ENCODE measurements at places on chromosomes 1 and 21.

DNA sequence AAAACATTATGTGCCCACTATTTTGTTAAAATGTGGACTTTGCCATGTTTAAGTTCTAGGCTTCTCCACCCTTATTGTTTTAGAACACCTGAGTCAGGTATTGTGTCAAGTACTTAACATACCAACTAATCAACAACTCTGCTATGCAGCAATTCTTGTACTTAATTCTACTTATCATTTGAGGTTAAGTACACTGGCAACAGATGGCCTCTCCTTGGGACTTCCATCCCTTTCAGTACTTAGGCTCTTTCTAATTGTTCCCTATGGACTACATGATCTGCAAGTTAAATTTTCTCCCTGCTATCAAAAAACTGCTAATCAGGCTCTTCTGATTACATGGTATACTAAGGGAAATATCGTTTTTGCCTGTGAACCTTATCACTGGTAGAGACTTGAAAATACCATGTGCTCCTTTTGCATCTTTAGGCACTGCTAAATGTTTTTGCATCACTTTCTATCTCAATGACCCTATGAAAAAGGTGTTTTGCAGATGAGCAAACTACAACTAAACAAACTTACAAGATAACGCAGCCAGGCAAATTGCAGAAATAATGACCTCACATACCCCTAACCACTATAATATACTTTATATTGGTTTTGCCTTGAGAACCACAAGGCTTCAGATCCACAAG lies 18.9 kb downstream of the SFPQ start:
- DNase-seq = no peak

GRCh38 chr1:234656944-234657654 lies 47.1 kb upstream of the IRF2BP2 start:
- DNase-seq = no peak

DNA sequence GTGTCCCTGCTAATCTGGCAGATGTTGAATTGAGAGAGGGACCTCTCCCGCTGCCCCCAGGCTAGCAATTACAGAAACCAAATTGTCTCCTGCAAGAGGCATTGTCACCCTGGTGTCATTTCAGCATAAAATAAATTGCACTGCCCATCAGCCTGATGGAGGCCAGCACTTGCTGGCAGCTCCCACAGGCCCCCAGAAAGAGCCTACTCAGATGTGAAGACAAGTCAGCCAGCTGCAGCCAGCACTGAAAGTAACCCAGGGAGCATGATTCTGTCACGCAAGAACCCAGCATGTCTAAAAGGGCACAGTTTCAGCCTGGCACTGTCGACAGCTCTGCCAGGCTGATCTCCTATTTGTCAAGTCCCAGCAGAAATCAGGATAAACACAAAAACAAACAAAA lies 110.3 kb upstream of the CTTNBP2NL start:
- no peak for DNase-seq

GRCh38 chr1:101905283-101905835 lies 91.4 kb downstream of the OLFM3 start:
- no peak for DNase-seq

- DNase-seq = no peak
These were observed 56.9 kb downstream of the RHBG start for GRCh38 chr1:156425943-156426342.
